NAMALWA (cell line): ENCODE measurements at places on chromosomes 5 and 9.

- DNase-seq, result peak; percentile 63
Observed at GRCh38 chr9:127905004-127905728, 5.8 kb upstream of the ST6GALNAC6 start.

DNA sequence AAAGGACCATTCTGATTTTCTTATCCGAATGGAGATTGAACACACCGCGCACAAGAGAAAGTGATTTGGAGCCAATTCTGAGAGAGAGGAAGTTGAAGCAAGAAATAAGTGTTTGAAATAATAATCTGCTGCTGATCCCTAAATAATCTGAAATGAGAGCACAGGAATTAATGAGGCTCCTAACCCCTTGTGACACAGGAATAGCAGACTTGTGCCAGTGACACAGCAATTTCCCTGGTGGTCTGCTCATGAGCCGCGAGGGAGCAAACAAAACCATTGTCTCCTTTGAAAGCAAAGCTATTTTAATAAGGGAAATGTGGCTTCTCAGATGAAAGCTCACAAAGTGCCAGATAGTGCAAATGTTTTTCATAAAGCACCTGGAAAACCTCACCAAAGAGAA lies 936.1 kb upstream of the WWC1 start:
- no peak for DNase-seq

DNA sequence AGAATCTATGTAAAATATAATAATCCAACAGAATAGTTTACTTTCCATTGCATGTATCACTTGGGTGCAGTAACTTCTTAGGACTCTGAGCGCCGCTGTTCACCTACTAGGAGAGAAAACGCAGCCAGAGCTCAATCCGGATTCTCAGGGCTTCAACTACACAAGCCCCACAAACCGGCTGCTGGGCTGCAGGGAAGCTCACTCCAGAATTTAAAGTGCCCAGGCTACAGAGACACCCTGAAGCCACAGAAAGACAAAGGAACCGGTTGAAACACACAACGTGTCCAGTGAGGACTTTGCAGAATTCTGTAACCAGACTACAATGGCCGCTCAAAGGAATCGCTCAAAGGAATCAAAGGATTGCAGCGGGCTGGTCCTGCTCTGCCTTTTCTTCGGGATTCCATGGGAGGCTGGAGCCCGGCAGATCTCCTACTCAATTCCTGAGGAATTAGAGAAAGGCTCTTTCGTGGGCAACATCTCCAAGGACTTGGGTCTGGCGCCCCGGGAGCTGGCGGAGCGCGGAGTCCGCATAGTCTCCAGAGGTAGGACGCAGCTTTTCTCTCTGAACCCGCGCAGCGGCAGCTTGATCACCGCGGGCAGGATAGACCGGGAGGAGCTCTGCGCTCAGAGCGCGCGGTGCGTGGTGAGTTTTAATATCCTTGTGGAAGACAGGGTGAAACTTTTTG lies at the start of gene PCDHGA10:
Gene PCDHGA10, plus strand, starts transcription at position 134 of the 686 bp plus-strand sequence. Its CDS starts 189 bp downstream, at position 323.
- DNase-seq, result peak; percentile 82

DNA sequence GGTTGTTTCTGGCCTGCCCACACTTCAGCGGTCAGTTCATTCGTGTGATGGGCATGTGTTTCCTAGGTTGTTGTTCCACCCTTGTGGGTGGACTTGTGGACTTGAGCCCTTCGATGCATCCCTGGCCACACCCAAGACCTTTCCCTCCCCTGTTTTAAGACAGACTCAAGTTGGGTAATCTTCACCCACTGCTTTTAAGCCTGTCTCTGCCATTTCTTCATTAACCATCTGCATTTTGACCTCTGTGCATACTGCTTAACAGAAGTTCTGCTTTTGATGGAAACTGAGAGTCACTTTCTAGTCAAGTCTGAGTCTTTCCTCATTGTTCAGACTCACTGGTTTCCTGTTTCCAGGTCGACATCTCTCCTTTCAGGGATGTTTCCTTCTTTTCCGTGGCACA lies 233.7 kb downstream of the ARHGEF28 start:
- no peak for DNase-seq

DNA sequence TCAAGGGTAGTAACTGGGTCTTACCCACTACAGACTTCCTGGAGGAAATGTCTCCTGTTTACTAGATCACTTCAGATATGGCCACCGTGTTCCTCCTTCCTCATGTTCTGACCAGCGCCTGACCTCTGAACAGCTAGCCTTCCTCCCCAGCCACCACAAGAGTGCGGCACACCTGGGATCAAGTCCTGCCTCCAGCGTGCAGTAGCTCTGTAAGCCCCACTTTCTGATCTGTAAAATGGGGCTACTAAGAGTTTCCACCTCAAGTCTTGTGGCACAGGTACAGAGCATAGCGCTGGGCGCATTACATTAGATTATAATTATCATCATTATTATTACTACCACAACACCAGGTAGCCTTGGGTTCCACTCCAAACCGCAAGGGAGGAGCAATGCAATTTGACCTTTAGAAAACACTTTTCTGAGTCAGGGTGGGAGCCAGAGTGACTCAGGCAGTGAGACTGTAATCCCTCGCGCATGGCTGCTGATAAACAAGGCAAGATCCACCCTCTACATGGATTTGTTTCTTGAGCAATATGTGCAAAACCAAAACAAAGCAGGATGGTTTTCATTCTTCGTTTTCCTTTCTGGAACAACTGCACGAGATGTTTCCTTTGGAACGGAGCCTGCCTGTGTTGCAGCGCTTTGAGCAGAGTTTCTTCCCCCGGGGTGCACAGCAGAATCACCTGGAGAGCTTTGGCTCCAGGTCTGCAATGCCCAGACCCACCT lies 65.0 kb upstream of the ANGPTL2 start:
- no peak for DNase-seq

DNA sequence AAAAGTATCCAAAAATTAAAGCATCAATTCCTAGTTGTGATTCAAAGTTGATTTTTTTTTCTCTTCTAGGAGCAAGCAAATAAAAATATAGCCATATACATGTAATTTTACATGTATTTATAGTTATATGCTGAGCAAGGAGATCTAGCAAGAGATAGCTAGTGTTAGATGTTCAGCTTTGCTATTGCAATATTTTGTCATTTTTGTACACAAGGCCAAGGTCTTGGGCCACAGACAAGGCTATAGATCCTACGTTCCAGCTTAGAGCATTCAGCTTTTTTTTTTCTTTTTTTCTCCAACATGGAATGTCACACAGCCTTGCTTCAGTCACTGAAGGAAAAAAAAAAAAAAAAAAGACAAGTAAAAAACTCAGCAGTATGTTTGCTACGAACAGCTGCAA lies 36.8 kb downstream of the HMGCR start:
- DNase-seq, result no peak

DNA sequence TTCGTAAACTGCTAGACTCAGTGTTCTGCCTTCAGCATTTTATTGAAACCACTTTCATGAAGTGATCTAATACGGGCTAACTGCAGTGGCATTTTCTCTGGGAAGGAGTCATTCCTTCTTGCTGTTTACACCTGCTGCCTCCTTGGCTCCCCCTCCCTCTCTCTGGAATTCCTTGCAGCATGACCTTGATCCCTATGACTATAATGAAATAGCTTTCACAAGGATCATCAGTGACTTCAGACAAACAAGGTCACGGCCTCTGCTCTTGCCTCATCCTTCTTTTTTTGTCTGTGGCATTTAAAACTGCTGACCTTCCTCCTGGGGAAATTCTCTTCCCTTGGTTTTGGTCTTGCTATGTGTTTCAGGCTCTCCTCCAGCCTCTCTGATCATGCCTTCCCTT lies 90.2 kb downstream of the ZNF462 start:
- DNase-seq, result no peak

DNA sequence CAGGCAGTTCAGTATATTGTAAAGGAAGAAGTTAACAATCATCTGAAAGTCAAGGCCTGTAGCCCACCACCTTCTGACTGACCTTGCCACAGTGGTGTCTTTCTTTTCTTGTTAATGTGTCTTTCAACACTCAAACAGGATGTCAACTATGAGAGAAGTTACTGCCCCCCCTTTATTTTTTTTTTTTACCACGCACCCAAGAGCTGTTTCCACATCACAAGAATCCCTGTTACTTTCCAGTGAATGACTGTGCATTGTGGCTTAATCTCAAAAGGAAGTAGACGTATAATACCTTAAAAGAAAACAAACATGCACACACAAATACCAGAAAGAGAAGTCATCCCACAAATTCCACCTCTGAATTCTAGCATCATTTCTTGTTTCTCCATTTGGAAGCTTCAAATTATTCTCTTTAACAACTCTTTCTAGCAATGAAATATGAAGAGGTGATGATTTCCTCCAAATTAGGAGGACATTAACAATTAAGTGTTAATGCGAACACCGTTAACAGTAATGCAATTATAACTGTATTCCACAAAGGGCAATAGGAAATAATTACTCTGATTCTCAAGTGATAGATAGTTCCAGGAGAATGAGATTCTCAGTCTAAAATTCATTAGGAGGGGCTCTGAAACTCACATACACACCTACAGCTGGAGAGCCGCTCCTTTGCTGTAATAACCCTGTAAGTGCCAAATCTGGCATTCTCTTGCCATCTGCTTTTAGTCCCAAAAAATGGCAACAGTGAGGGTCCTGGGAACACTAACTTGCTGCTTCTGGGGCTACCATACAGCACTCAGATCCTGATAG lies 201.0 kb downstream of the EFNA5 start:
- DNase-seq, result no peak

GRCh38 chr5:39167141-39167971 lies 52.0 kb downstream of the FYB1 start:
- DNase-seq, result no peak

GRCh38 chr9:14321517-14322130 lies 7.7 kb upstream of the NFIB start:
- DNase-seq, result peak; percentile 40

DNA sequence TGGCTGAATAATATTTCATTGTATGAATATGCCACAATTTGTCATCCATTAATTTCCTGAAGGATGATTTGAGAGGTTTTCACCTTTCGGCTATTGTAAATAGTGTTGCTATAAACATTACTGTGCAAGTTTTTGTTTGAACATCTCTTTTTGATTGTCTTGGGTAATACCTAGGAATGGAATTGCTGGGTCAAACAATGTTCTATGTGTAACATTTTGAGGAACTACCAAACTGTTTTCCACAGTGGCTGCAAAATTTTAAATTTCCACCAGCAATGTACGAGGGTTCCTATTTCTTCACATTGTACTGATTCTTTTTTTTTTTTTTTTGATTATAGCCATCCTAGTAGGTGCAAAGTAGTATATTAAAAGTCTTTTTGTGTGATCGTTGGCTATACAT lies 63.8 kb upstream of the ANKH start:
- DNase-seq, result no peak

DNA sequence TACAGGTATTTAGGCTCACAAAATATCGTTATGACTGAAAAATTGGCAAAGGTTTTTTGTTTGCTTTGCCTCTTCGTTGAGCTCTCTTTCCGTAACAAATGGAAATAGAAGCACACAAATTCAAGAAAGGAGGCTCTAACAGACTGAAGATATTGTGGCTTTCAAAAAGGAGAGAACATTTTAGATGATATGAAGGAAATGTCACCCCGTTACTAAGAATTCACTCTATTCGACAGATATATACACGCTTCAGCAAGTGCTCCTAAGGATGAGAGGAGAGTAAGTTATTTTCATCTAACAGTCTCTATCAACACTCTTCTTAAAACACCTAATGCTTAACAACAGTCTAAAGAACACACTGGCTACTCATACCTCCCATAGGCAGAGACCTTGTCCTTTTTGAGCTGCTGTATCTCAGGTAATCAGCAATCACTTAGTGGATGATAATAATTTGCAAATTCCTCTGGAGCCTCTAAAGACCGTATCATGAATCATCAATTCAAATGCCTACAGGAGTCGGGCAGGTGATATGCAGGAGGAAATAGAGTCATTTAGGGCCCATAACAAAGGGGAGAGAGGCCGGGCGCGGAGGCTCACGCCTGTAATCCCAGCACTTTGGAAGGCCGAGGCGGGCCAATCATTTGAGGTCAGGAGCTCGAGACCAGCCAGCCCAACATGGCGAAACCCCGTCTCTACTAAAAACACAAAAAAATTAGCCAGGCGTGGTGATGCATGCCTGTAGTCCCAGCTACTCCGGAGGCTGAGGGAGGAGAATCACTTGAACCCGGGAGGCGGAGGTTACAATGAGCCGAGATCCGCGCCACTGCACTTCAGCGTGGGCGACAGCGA lies 1.4 kb upstream of the HSDL2 start:
- DNase-seq, result peak; percentile 15

GRCh38 chr5:43171451-43171850 lies 20.6 kb upstream of the NIM1K start:
- no peak for DNase-seq

DNA sequence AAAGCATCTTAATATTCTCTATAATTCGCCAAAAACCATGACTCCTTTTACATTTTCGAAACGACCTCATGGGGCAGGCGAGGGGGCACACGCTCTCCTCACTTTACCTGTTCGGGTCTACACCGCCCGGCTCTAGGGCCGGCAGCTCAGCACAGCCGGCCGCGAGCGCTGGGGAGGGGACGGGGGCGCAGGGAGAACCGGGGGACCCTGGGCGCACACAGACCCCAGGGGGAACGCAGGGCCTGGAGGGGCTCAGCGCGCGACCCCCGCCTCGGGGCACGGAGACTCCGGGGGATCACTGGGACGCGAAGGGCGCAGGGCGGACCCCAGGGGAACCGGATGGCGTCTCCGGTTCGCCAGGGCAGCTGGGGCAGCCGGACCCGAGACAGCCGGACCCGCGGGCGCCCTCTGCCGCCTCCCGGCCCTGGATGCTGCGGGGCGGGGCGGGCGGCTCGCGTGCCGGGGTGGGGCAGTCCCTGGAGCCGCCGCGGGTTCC lies at the start of gene AHRR:
Gene AHRR, plus strand, starts transcription at position 485 of the 496 bp plus-strand sequence. CDS start 22,189 bp downstream, outside the sequence.
- DNase-seq, result no peak

- DNase-seq, result peak; percentile 64
Observed at GRCh38 chr9:69121155-69122081, 52.7 kb upstream of the TJP2 start.

DNA sequence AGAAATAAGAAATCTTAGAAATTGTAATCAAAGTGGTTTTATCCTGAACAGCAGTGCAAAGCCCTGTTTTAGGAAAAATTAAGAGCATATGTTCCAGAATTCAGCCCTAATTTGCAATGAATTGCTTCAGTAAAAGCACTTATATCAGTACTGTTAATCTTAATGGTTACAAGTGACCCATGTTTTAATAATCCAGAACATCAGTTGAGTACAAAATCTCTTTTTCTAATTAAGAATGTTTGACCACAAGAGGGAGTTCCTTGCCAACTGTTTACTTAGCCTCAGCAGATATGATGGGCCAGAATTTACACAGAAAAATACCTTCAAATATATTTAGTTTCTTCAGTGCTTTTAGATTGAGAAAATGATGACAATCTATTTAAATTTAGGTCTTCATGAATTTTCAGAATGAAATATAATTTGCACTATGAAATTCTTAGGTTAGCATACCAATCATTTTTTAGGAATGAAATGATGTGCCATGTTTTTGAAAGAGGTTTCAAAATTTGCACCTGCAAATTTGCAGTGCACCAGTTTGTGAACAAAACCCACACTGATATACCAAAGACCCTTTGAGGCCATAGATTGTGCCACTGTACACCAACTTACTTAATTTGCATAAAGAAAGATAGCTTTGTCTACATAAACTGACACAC lies 926.3 kb upstream of the ARRDC3 start:
- DNase-seq, result peak; percentile 48

DNA sequence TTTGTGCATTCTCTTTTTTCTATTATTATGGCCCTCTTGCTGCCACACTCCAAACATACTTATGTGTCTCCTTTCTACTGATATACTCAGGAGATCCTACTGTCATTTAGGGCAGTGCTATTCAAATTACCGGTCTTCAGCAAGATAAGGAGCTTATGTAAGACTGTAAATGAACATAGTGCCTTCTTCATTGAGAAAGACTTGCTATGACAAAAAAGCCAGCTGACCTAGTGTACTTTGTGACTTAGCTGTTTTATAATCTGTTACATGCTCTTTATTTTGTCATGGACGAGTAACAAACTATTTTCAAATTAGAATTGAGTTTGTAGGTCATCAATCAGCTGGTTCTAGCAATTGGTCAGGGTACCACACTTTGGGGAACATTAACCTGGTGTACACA lies 32.8 kb downstream of the RANBP17 start:
- DNase-seq, result no peak
